Esophagus squamous epithelium (tissue), 5 donors: ENCODE measurements at places on chromosomes 12 and 14.

DNA sequence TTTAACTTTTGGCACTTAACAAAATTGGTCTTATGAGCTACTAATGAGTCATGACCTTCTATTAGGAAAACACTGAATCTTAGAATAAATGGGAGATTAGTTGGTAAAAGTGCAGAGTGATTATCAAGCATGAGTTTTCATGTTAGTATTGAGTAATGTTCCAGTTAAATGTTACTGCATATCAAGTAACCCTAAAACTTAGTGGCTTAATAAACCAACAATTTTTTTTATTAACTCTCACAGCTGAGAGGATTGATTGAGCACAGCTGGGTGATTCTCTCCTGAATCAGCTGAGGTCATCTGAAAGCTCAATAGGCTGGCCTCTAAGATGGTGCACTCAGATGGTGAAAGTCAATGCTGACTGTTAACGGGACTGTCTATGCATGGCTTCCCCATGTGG, 248.6 kb downstream of the BCL11B start:
- DNase-seq: no peak

DNA sequence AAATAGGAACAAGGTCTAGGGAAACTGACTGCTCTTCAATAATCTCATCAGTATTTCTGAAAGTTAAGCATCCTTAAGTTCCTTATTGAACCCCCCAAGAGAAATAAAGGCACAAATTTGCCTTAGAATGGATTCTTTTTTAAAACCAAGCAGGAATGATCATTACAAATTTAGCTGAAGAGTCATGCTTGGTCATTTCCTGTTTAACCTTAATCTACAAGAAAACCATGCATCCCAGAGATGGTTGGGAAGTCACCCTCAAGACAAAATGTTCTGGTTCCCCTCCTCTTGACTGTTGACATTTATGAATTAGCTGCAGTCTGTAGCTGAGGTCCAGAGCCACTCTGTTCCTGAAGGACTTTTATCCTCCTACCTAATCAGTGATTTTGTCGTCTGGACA, 291.8 kb upstream of the G2E3 start:
- no peak for DNase-seq

- DNase-seq: no peak
Observed at GRCh38 chr14:34049790-34050189, 98.9 kb upstream of the EGLN3 start.

DNA sequence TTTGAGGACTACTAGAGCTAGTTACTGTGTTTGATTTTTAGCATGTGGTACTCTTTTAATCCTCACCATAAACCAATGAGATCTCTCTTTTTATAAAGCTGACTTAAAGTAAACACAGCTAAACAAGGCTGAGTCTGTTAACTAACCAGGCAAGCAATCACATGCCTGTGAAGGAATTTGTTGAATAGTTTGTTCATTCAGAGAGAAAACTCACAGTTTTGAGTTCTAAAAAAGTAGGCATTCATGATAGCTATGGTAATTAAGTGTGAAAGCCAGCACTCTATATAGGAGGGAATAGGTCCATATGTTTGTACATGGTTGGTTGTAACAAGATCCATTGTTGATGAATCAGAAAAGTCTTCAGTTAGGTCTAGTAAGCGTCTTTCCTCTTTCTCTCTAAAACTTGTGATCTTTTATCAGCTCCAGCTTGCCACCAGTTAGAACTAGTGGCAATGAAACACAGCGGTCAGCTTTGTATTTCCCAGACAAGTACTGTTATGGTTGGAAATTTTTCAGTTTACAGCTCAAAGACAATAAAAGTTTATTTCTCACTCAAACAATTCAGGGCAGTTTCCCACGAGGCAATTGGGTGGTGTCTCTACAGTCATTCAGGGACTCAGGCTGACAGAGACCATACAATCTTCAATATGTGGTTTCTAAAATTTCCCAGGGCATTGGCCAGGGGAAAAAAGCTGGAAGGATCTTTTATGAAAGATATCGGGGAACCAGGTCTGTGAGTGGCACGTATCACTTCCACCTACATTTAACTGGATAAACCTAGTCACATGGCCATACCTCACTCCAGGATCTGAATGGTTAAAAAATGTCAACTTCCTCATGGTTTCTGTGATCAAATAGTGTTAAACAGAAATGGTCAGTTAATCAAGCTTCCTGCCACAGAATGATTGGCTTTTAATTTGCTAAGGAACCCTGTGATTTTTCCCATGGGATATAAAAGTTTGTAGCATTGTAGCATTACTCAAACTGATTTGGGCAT, 203.1 kb downstream of the KIF21A start:
- DNase-seq: no peak
